ENCODE measurements at places on chromosomes 5 and 9. TPM values are rescaled to one million over a fixed set of nuclear protein-coding genes. Genes with fewer than 3 reads are reported as not detected.

Gene ESM1
- total RNA-seq, result not detected

Gene EIF4E1B
- total RNA-seq, result not detected

Gene THOC3
- total RNA-seq, result 21.6 TPM

- H3K27me3 ChIP-seq, result no peaks in the 10 kb centered on the region
- H3K27ac ChIP-seq, result no peak overlapping the region
- H3K4me1 ChIP-seq, result no peaks in the 10 kb centered on the region
- H3K4me3 ChIP-seq, result no peak overlapping the region
- no peaks in the 10 kb centered on the region for H3K36me3 ChIP-seq
These were observed 997.7 kb downstream of the PTPRD start for GRCh38 chr9:9615086-9615485.

- no peaks in the 10 kb centered on the region for H3K36me3 ChIP-seq
- no peak overlapping the region for H3K27ac ChIP-seq
- DNase-seq, result no peak
- peak overlapping the region; percentile 7 for H3K4me3 ChIP-seq
- H3K27me3 ChIP-seq, result no peaks in the 10 kb centered on the region
These were observed 60.4 kb upstream of the ERCC6L2 start for GRCh38 chr9:95815133-95815532.

Measured in tibial nerve (tissue), 4 donors.